Occipital lobe (tissue), 3 donors: ENCODE measurements at places on chromosomes 12 and 14.
A peak's percentile ranks its signal among the peaks of the same experiment; 100 is the strongest.

GRCh38 chr14:53652068-53652467, 304.6 kb downstream of the BMP4 start:
- no peak for DNase-seq

DNA sequence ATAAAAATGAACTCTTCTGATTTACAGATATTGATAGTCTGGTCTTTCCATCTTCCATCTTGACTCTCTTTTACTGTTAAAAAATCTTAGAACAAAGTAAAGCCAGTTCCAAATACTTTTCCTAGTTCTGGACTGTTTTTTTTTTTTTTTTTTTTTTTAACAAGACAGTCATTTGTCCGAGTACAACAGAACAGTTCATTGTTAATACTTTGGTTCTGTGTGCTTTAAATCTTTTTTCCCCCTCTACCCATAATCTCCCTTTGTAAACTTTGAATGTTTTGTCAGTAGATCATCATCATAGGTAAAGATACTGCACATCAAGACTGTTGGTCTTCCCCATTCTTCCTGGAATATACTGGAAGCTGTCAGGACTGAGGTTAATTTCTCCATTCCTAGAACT, 38.0 kb downstream of the ADIPOR2 start:
- DNase-seq = no peak

DNA sequence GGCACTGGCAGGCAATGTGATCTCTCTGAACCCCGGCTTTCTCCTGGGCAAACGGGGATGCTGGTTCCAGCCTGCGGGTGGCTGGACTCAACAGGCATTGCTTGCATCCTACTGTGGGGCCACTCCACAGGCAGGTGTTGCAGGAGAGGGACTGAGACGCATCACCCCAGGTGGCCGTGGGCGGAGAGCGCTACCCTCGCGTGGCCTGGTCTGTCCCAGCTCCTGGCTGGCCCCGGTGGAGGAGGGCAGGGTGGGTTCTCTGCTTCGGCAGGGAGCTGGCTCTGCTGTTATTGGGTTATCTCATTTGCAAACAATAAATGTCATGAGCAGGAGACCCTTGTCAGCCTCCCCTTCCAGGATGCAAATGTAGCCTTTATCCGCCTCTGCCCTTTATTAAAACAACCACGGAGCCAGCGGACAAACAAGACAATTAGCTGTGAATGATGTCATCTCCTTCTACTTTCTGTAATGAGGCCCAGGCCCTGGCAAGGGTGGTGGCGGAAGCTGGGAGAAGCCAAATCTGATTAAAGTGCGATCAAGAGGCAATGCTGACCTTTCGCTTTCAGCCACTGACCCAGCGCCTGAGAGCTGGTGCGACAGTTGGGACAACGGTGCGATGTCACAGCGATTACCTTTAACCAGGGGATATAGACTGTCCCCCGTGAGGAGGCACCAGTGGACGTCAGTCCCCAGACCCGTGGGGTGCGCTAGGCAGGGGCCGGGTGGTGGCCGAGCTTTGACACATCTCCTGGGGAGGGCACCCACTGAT, 161.8 kb downstream of the KIF26A start:
- DNase-seq = no peak

- no peak for DNase-seq
Observed at GRCh38 chr12:64889434-64890216, 65.2 kb downstream of the TBC1D30 start.

DNA sequence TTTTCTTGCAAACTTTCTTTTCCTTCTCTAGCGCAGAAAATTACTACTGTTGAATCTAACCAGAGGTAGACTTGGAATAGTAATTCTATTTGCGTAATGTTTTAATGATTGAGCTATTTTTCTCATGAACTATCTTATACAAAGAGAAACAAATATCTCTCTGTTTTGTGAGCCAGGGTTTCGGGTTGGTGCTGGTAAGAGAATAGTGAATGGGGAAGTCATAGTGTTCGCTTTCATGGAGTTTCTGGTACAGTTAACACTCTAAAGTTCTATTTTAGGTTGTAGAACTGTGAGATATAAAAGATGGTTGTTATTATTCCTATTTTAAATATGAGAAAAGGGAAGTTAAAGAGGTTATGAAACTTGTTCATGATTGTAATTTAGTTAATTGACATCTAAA, 6.6 kb downstream of the CLEC1B start:
- DNase-seq = no peak

DNA sequence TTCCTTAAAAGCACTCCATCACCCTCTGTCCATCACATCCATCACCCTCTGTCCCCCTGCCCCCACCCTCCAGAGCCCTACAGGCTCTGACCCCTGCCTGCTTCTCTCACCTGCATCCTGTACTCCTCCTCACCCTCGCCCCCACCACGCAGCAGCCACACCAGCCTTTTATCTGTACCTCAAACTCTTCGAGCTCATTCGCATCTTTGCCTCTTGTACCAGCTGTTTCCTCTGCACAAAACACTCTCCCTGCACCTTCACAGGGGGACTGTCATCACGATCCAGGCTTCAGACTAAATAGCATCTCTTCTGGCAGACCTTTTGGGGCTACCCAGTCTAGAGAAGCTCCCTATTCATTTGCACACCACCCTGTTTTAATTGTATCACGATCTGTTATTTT, 24.1 kb downstream of the TMEM229B start:
- no peak for DNase-seq

DNA sequence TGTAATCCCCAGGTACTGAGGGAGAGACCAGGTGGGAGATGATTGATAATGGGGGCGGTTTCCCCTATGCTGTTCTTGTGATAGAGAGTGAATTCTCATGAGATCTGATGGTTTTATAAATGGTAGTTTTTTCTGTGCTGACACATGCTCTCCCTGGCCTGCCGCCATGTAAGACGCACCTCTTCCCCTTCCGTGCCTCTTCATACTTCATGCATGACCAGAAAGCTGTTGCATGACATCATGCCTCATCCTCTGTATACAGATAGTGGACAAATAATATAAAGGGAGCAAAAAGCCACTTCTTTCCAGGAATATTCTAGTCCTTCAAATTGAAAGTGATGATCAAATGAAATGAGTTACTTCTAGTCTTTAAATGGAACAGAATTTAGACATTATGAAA, 47.3 kb upstream of the LRIG3 start:
- no peak for DNase-seq

GRCh38 chr14:76490111-76490510, 114.2 kb downstream of the ESRRB start:
- no peak for DNase-seq

DNA sequence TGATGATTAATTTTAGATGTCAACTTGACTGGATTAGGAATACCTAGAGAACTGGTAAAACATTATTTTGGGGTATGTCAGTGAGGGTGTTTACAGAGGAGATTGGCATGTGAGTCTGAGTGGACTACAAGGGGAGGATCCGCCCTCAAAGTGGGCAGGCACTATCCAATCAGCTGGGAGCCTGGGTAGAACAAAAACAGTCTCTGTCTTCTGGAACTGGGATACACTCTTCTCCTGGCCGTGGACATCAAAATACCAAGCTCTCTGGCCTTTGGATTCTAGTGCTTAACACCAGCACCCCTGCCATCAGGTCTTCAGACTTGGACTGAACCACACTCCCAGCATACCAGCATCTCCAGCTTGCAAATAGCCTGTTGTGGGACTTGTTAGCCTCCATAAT, 4.4 kb upstream of the SCAF11 start:
- peak; percentile 30 for DNase-seq

- no peak for DNase-seq
Observed at GRCh38 chr12:16984484-16984883, 378.5 kb upstream of the LMO3 start.

- DNase-seq = no peak
Observed at GRCh38 chr14:46018846-46019420, 632.6 kb downstream of the RPL10L start.

GRCh38 chr14:33590891-33591630, 359.8 kb downstream of the EGLN3 start:
- DNase-seq = no peak

DNA sequence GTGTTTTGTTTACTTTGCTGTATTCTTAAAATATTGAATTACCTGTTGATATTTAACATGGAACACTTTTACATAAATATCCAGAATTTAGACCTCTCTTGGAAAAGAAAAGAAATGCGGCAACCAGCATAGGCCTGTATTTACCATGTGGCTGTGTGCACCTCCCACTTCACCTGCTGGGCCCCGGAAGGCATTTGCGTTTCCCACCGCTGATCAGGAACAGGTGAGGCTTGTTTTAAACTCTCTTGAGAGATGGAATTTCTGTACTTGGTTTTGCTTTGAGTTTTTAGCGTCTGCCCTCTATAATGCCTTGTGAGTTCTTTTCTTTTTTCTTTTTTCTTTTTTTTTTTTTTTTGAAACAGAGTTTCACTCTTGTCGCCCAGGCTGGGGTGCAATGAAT, 124.2 kb downstream of the GLT1D1 start:
- no peak for DNase-seq

DNA sequence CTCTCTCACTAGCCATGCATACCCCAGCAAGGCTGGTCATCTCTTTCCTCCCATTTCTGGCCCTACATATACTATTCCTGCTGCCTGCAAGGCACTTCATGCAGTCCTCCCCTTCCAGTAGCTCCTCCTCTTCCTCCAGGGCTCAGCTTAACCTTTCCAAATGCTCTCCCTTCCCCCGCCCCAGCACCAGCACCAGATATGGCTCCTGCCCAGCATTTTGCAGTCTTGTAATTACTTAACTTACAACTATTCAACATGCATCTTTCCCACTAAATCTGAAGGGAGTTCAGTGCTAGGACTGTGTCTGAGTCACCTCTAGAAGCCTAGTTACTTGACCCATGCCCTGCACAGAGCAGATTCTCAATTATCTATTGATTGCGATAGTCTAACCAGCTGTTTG, 1.8 kb upstream of the FBXO21 start:
- no peak for DNase-seq

DNA sequence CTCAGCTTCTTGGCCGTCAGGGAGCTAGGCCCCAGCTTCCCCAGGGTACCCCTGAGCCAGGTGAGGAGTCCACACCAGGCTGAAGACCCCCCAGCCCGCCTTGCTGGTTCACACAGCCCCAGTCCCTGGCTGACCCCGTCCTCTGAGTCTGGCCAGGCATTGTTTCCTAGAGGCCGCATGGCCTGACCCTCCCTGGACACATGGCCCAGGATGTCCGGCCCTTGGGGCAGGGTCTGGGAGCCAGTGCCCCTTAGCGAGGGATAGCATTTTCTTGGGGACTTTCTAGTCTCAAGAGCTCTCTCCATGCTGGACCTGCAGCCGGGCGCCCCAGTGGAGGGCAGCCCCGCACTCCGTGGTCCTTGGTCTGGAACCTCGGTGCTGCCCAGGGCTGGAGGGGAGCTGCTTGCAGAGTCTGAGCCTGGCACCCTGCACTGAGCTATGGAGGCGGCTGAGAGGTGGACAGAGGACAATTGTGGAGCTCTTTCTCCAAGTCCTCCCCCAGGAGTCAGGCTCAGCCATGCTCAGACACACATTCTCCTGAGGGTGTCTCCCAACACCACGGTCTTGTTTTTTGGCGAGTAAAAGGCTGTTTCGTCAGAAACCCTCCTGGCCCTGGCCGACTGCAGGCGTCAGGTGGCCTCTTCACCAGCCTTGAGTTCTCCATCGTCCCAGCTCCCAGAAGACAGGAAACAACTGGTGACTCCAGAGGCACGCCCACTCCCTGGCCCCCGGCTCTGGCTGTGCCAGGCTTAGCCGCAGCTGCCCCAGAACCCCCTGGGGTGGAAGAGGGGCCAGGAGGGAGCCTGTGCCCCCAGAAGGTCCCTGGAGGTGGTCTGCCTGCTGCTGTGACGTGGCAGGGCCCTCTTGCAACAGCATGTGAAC, 17.6 kb upstream of the CRIP2 start:
- no peak for DNase-seq

GRCh38 chr14:97253756-97254155, 456.6 kb downstream of the VRK1 start:
- DNase-seq = no peak

- DNase-seq = no peak
Observed at GRCh38 chr14:94180655-94181271, 6.6 kb downstream of the PPP4R4 start.

- no peak for DNase-seq
Observed at GRCh38 chr12:13387101-13387500, 190.6 kb downstream of the EMP1 start.

DNA sequence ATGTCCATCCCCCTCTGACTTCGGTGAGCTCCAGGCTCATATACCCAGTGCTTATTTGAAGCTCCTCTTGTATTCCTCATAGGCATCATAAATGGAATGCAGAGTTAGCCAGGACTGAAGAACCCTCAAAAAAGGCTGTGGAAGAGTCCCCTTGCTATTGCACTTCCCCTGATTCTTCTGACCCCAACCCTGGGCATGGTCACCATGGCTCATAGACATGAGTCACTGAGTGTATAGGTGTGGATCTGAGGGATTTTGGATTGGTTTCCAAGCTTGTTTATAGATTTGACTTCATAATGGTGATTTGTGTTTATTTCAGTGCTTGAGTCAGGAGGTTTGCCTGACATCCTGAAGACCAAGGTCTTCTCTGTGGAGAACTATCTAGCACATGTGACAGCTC, 98.4 kb upstream of the SLC38A2 start:
- no peak for DNase-seq

DNA sequence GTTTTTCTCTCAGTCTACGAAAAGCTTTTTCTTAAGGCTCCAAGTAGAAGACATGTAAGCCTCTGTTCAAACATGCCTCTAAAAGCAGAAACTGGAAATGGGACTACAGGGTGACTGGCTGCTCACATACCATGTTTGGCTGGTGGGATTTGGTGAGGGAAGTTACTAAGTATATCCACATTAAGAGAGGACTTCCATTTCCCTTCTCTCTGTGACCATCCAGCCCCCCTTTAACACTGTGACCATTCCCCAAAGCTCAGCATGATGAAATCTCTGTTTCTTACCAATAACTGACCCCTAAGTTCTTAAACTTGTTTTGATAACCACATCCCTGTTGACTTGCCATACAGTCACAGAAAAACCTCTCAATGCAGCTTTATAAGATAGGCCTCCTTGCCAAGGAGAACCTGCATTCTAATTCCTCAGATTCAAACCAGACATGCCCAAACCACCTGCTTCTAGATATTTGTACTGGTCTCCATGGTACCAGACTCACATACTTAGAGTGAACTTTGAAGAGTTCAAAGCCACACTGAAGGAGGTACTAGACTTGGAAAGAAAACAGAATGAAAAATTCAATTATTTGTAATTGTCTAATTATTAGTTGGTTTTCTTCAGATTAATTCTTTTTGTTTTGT, 102.2 kb downstream of the VEZT start:
- DNase-seq = no peak

DNA sequence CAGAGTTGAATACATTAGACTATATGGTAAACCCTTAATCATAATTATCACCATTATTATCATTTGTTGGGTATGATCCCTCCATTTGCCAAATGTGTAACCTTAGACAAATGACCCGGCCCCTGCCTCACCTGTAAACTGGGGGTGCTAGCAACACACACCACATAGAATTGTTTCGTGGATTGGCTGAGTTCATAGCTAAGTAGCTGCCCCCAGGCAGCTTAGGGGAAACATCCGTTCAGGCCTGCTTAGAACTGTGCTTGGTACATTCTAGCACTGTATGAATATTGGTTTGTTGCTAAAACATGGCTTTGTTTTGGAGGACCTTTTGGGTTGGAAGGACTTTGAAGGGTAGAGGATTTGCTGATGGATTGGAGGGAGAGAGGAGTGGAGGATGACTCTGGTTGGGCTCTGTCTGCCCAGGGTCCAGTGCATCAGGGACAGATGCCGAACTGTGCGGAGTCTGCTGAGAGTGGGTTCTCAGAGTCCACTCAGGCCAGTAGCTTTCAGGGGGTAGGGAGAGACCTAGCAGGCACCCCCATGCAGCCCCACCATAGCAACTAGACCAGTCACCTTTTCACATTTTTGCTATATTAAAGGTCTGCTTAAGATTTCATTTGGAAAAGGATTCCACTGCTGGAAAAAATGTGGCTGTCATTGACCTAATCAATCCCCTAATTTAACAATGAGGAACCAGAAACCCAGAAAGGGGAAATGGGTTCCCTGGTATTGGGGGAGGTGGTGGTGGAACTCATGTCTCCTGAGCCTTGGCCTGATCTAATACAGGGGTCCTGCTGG, 2.2 kb downstream of the RIN3 start:
- DNase-seq = no peak
